ENCODE measurements at places on chromosomes 6 and 20. TPM values are rescaled to one million over a fixed set of nuclear protein-coding genes. Genes with fewer than 3 reads are reported as not detected.

The OPRM1 gene
- not detected for total RNA-seq

The ENPP5 gene
- 5.6 TPM for total RNA-seq

The PTPRK gene
- 44.0 TPM for total RNA-seq

The CGAS gene
- total RNA-seq = 10.2 TPM

The CEBPB gene
- total RNA-seq = 115 TPM

The CYP39A1 gene
- total RNA-seq = under 0.01 TPM

The CFAP61 gene
- total RNA-seq = 0.19 TPM

The NRSN1 gene
- not detected for total RNA-seq

The TPX2 gene
- total RNA-seq = 86.1 TPM

The C20orf204 gene
- total RNA-seq = 0.77 TPM

The EFCAB8 gene
- total RNA-seq = under 0.01 TPM

The MAS1 gene
- under 0.01 TPM for total RNA-seq

The LRRC1 gene
- total RNA-seq = 2.7 TPM

The TRIM10 gene
- total RNA-seq = under 0.01 TPM

The TREM2 gene
- not detected for total RNA-seq

The SIRPA gene
- 9.9 TPM for total RNA-seq

The MAK gene
- not detected for total RNA-seq

The RGS17 gene
- total RNA-seq = 9.3 TPM

The MYT1 gene
- not detected for total RNA-seq

The CUTA gene
- total RNA-seq = 87.4 TPM

The DNAJC5 gene
- 73.9 TPM for total RNA-seq

The NKAIN4 gene
- not detected for total RNA-seq

The HLA-G gene
- total RNA-seq = not detected

The POFUT1 gene
- 53.3 TPM for total RNA-seq

The CD93 gene
- total RNA-seq = 2.8 TPM

The BPIFB4 gene
- total RNA-seq = not detected

The PAX1 gene
- not detected for total RNA-seq

The POPDC3 gene
- 5.8 TPM for total RNA-seq

The ARG1 gene
- not detected for total RNA-seq

The MEI4 gene
- total RNA-seq = not detected

The FGD2 gene
- total RNA-seq = not detected

The BPI gene
- not detected for total RNA-seq

The KCNB1 gene
- total RNA-seq = under 0.01 TPM

The GNRH2 gene
- not detected for total RNA-seq

The FAM217A gene
- not detected for total RNA-seq

The AHI1 gene
- 28.8 TPM for total RNA-seq

The ADRM1 gene
- total RNA-seq = 123 TPM

The NMBR gene
- 0.28 TPM for total RNA-seq

The SLC32A1 gene
- total RNA-seq = under 0.01 TPM

The MAPK14 gene
- 56.0 TPM for total RNA-seq

The VWA7 gene
- total RNA-seq = not detected

The DNMT3B gene
- total RNA-seq = 2.0 TPM

The TFAP2C gene
- not detected for total RNA-seq

The ZNF184 gene
- 6.9 TPM for total RNA-seq

The ADGB gene
- not detected for total RNA-seq

The VSX1 gene
- not detected for total RNA-seq

The SPATS1 gene
- total RNA-seq = not detected

The KHDC1L gene
- not detected for total RNA-seq

The CST1 gene
- 13.2 TPM for total RNA-seq

Data from regular cardiac myocyte (primary cell).